HCT116 (cell line): ENCODE measurements at places on chromosomes 5 and 9. TPM values are rescaled to one million over a fixed set of nuclear protein-coding genes. Genes with fewer than 3 reads are reported as not detected.

ACTBL2 gene
- 0.07 TPM for total RNA-seq

DCTN4 gene
- total RNA-seq, result 78.8 TPM

FKBP15 gene
- 13.8 TPM for total RNA-seq

DAP gene
- 59.1 TPM for total RNA-seq

TAF11L5 gene
- not detected for total RNA-seq

CD14 gene
- total RNA-seq, result 0.42 TPM

FCN1 gene
- not detected for total RNA-seq

NREP gene
- total RNA-seq, result 6.0 TPM

FAM153A gene
- not detected for total RNA-seq

DMRT2 gene
- 0.17 TPM for total RNA-seq

REEP2 gene
- 4.9 TPM for total RNA-seq

IRX2 gene
- total RNA-seq, result not detected

PNPLA7 gene
- total RNA-seq, result 1.8 TPM

GMCL2 gene
- not detected for total RNA-seq

PTGES gene
- total RNA-seq, result 17.2 TPM

SHLD3 gene
- total RNA-seq, result 2.8 TPM

GNE gene
- total RNA-seq, result 8.4 TPM

IFNK gene
- total RNA-seq, result not detected

C8G gene
- 2.1 TPM for total RNA-seq

BTNL3 gene
- total RNA-seq, result not detected

RNF183 gene
- total RNA-seq, result 0.12 TPM
